Kasumi-1 (cell line): ENCODE measurements at places on chromosomes 13 and 19.

- peak; percentile 18 for DNase-seq
These were observed 51.3 kb downstream of the STK24 start for GRCh38 chr13:98525456-98526181.

DNA sequence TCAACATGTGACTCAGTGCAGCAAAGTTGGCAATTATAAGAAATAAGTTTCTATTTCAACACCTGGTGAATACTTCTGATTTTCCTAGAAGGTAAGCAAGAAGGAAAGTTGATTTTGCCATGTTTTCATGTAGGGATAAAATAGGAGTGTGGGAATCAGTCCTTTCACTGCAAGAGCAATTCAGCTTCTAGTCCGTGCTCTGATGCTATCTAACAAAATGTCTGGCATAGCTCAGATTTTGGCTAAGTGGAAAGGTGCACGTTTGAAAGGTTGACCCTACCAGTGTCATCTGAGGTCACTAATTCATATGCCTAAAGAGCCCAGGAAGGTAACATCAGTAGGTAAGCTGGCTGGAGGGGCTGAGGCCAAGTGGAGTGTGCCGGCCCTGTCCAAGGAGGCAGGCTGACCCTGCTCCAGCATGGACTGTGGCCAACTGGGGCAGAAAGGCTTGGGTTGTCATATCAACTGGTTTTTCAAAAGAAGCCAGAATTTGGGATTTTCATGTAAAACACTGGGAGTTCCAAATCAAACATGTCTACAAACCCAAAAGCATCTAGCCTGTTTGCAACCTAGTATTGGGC is 38.9 kb upstream of the MEDAG start:
- no peak for DNase-seq

DNA sequence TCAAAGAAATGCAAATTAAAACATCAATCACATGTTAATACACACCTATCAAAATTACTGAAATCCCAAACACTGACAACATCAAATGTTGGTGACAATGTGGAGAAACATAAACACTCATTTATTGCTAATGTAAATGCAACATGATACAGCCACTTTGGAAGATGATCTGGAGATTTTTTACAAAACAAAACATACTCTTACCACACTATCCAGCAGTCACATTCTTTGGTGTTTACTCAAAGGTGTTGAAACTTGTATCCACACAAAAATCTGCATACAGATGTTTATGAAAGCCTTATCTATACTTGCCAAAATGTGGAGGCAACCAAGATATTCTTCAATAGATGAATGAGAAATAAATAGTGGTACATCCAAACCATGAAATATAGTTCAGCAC is 1219.5 kb upstream of the PCDH20 start:
- DNase-seq = no peak

DNA sequence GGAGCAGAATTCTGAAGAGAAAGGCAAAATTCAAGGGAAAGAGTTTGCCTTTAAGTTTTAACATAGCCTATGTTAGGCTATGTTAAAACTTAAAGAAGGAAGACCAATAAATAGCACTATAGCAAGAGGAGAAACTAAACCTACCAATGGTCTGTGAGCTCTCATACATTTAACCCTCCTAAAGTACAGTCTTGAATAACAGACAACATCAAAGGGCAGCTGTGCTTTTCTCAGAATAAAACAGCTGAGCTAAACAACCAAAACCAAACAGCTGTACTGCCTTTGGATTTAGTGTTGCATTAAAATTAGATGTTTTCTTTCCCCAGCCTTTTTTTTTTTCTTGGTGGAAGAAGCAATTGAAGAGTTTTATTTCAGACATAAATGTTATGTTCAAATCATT is 34.0 kb downstream of the KLF5 start:
- DNase-seq = no peak

DNA sequence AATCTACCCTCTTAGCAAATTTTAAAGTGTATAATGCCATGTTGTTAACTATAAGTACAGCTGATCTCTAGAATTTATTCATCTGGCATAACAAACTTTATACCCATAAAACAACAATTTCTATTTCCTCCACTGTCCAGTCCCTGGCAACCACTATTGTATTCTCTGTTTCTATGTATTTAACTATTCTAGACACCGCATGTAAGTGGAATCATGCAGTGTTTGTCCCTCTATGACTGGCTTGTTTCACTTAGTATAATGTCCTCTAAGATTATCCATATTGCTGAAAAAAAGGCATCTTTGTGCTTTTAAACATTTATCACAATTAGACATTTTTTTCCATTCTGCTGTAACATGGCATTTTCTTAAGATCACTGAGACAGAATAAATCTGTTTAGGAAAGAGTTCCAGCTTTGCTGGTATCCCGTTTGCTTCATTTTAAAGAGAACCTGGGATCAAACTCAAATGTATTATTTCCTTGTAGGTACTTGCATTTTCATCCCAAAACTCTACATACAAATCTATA is 1191.0 kb downstream of the SLITRK5 start:
- no peak for DNase-seq

GRCh38 chr19:29189033-29189360 is 24.0 kb downstream of the UQCRFS1 start:
- DNase-seq = no peak

GRCh38 chr13:101931186-101931585 is 470.7 kb downstream of the FGF14 start:
- DNase-seq = no peak

DNA sequence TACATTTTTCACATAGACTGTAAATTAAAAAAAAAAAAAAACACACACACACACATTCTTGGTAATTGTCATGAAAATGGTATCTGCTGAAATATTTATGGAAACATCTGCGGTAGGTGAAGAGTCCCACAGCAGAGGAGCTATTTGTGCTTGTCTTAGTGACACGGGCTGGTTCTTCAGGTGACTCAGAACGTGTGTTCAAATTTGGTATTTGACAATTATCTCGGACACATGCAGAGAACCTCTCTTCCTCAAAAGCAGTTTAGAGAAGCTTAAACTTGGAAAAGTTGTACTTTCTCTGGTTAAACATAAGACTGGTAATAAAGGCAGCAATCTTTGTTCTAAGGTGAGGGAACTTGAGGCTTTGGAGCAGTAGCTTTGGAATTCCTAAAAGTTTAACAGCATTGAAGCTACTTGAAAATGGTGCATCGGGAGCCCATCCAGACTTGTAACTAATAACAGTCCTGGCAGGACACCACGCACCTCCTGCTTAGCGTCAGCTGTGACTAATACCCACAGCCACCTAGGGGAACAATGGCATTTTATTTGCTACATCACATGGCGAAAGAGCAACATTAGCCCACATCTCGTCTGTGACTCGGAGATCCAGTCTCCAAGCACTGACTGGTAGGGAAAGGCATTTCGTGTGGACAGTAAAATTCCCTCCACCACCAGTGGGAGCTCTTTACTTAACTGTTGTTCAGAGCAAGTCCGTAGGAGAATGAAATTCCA is 1505.1 kb upstream of the SLC10A2 start:
- peak; percentile 70 for DNase-seq

- no peak for DNase-seq
These were observed 5.0 kb upstream of the HIF3A start for GRCh38 chr19:46291829-46292228.

DNA sequence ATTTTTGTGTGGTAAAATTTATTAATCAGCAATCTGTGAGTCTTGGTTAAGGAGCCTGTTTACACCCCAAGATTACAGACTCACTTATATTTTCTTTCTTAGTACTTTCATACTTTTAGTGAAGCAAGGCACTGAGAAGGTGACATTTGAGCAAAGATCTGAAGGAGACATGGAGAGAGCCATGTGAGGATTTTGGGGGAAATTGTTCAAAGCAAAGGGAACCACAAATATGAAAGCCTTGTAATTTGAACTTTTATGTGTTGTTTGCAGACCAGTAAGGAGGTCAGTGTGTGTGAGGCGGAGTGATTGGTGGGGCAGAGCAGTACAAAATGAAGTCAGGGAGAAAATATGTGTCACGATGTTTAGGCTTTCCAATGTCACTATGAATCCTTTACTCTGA is 140.7 kb upstream of the KLF12 start:
- DNase-seq = no peak

DNA sequence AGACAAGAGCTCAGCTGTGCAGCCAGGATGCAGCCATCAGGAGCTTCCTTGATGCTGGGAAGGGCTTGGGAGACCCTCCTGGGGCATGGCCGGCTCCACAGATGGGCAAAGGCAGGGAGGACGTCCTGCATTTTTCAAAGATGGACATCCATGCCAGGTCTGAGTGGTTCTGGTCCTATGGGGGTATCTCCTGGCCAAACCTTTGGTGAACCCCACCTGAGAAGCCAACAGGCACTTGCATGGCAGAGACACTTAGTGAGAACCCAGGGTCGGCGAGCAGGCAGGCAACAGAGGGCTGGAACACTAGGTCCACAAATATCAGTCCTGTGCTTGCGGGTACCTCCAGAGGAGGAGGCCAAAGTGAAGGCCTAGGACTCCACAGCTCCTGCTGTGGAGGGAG is 70.0 kb downstream of the KCTD15 start:
- DNase-seq = no peak
